SJCRH30 (cell line): ENCODE measurements at places on chromosomes 5 and 9. TPM values are rescaled to one million over a fixed set of nuclear protein-coding genes. Genes with fewer than 3 reads are reported as not detected.

Gene NUTM2G
- total RNA-seq: 0.42 TPM in 1 of 2 replicates, not detected in the other

Gene GCNT4
- 0.02 and 0.05 TPM in 2 replicates for total RNA-seq

Gene NR5A1
- total RNA-seq: not detected in 2 replicates

Gene TRUB2
- 30.2 and 36.9 TPM in 2 replicates for total RNA-seq

Gene GOLPH3
- total RNA-seq: 70.4 and 74.6 TPM in 2 replicates

Gene ZNF354C
- 14.9 and 15.8 TPM in 2 replicates for total RNA-seq

DNA sequence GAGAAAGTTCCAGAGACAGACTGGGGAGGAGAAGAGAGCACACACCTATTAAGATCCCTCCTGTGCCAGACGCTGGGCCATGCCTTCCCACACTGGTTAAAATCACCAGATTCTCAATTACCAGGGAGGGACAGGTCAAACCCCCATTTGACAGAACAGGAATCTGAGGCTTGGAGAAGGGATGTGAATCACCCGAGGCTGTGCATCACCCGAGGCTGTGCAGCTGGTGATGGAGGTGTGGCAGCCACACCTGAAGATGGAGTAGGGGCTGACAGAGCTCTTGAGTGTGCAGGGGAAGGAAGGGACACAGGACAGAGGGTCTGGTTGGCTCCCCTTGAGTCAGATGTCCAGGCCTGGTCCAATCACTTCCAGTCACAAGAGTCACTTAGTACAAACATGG, 70.6 kb downstream of the LMX1B start:
- H3K4me1 ChIP-seq: no peaks in the 10 kb centered on the region
- H3K27me3 ChIP-seq: no peaks in the 10 kb centered on the region
- no peaks in the 10 kb centered on the region for H3K36me3 ChIP-seq
- no peak overlapping the region for H3K27ac ChIP-seq

- peaks cover 38% of the 10 kb centered on the region for H3K4me1 ChIP-seq
- no peaks in the 10 kb centered on the region for H3K27me3 ChIP-seq
- no peak for DNase-seq
These were observed 18.7 kb downstream of the ADAMTSL1 start for GRCh38 chr9:18492612-18493011.

- H3K4me1 ChIP-seq: no peaks in the 10 kb centered on the region
- H3K4me3 ChIP-seq: no peak overlapping the region
- H3K27ac ChIP-seq: no peak overlapping the region
- no peaks in the 10 kb centered on the region for H3K36me3 ChIP-seq
- peak; percentile 10 for DNase-seq
These were observed 270.2 kb downstream of the ELAVL2 start for GRCh38 chr9:23555851-23556250.

DNA sequence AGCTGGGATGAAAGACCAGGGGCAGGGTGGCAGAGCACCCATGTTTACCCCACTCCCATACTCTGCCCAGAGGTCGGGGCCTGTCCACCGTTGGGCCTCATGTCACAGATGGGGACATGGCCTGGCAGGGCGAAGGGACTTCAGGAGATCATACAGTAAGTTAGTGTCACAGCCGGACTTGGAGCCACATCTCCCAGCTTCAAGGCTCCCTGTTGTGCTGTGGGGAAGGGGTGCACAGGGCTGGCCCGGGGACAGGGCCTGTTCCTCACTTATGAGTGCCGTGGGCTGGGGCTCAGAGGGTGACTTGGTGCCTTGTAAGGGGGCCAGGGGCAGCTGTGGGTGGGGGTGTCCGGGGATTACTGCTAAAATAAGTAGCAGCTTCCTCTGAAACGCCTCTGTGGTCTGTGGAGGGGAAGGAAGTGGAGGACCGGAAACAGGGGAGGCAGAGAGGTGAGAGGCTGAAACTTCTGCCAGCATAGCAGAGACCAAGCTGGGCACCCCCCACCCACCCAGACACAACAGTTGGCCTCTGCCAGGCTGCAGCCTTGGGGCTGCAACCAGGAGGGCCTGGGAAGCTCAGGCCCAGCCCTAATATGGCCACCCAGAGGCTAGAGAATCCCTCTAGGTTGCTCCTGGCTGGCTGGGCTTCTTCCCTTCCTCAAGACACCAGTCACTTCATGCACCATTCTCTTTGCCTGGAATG, 41.1 kb upstream of the NEK6 start:
- DNase-seq: no peak
- H3K36me3 ChIP-seq: no peaks in the 10 kb centered on the region
- H3K4me1 ChIP-seq: no peaks in the 10 kb centered on the region
- H3K27me3 ChIP-seq: no peaks in the 10 kb centered on the region
- H3K27ac ChIP-seq: no peak overlapping the region
- H3K4me3 ChIP-seq: no peak overlapping the region

- H3K4me1 ChIP-seq: no peaks in the 10 kb centered on the region
- H3K27me3 ChIP-seq: no peaks in the 10 kb centered on the region
- no peak for DNase-seq
These were observed 439.3 kb downstream of the DTWD2 start for GRCh38 chr5:118548761-118549720.

DNA sequence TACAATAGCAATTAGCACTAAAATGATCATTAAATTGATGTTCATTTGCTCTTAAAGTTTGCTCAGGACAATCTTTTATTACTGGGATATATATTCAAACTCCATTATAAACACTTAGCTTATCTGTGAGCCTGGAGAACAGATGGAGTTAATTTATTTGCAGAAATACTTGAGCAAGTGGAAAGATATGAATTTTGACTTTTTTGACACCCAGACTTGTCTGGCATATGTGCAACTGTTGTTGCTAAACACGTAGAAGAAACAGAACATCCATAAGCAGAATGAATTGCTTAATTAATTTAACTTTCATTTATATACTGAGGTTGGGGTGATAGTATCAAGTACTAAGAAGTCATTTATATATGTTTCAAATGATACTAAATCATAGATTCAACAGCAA, 820.7 kb upstream of the TYRP1 start:
- H3K4me1 ChIP-seq: no peaks in the 10 kb centered on the region
- H3K36me3 ChIP-seq: no peaks in the 10 kb centered on the region

DNA sequence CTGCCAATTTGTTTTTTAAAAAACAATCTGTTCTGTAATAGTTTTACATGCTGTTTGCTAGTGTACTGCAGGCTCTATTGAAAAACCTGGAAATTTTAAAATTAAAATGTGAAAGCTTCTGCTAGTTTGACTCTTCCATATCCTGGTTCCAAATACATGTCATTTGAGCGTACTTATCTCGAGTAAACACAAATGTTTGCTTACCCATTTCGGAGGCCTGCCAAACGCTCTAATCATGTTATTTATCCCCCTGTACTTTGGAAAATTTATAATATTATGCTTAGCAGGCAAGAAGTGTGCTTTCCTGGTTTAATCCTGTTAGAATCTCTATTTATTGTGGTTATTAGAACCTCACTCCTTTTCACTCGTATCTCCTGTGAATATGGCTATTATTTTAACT, 476.8 kb upstream of the CYLC2 start:
- H3K4me3 ChIP-seq: no peak overlapping the region
- no peak overlapping the region for H3K27ac ChIP-seq

DNA sequence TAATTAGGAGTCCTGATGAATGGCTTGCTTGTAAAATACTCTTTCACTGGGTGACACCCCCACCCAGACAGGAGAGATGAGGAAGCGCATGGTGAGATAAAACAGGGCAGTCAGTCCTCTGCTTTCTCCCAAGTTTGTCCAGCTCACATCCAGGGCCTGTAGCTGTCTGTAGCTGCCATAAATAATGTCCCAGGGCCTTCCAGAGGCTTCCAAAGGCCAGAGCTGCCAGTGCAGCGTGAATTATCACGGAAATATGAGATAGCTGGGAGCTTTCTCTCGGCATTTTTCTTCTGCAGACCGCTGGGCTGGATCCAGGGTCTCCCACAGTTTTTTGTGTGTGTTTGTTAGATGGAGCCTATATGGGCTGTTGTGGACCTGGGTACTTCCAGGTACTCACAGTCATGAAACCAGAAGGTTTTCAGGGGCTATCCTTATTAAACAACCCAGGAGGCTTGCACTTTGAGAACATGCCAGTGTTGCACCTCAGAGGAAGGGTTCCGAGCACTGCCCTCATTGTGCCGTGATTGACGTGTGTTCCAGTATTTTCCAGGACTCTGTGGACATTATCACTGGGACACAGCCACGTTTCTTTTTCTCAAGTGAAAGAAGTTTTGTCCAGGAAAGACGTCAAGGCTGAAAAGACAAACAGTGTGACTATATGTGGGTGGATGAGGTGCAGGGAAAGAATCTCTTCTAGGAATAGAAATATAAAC, 117.5 kb downstream of the FGF1 start:
- no peak overlapping the region for H3K4me3 ChIP-seq
- H3K27me3 ChIP-seq: no peaks in the 10 kb centered on the region
- no peaks in the 10 kb centered on the region for H3K4me1 ChIP-seq
- H3K36me3 ChIP-seq: no peaks in the 10 kb centered on the region
- DNase-seq: no peak
- H3K27ac ChIP-seq: no peak overlapping the region

DNA sequence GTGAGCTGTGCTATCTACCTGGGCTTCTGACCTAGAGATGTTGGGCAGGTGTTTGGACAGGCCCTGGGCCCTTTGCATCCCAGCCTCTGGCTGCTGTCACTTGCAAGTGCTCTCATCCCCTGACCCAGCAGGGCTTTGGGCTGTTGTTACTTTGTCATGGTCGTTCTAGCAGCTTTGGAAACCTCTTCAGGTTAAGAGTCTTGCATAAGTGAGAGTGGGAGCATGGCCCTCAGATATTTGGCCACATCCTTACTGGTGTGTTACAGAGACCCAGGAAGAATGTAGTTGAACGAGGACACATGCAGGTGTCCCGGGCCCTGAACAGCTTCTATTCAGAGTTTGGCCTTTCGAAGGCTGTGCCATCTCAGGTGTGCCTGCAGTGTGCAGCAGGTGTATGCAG, 4.5 kb downstream of the TENT4A start:
- no peak for DNase-seq
- no peaks in the 10 kb centered on the region for H3K36me3 ChIP-seq
- H3K4me1 ChIP-seq: no peaks in the 10 kb centered on the region
- H3K4me3 ChIP-seq: no peak overlapping the region
- H3K27ac ChIP-seq: no peak overlapping the region

GRCh38 chr5:178186427-178186826, 744 bp downstream of the GMCL2 start:
- no peak overlapping the region for H3K27ac ChIP-seq
- no peaks in the 10 kb centered on the region for H3K4me1 ChIP-seq
- H3K36me3 ChIP-seq: no peaks in the 10 kb centered on the region

GRCh38 chr9:132983491-132984201, 5.2 kb downstream of the GFI1B start:
- peaks cover 79% of the 10 kb centered on the region for H3K27me3 ChIP-seq
- H3K27ac ChIP-seq: no peak overlapping the region
- no peaks in the 10 kb centered on the region for H3K36me3 ChIP-seq
- H3K4me1 ChIP-seq: peaks cover 11% of the 10 kb centered on the region; the same call in 1 of the 2 replicates

DNA sequence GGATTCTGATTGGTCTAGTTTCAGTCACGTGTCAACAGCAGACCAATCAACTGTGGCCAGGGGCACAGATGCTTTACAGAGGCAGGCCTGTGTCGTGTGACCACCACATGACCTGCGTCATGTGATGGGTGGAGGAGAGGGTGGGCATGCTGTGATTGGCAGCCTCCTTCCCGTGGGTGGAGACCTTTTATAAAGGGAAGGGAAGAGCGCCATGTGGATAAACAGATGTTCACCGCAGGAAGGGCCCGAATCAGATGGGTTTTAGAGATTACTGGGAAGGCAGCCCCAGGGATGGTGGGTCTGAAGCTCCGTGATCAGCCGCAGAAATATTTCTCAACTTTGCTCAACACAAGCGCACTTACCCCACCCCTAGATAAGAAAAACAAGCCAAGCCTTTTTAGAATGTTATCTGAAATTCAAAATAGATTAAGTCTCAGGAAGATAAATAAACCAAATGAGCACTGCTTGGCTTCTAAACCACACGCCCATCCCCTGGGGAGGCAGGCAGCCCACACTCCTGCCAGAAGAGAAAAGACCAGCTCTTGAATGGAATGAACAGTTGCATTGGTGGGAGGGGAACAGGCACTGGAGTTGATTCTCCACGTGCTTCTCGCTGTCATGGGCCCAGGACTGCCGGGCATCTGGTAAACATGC, 43.6 kb downstream of the ROPN1L start:
- peak overlapping the region; percentile 28 for H3K4me3 ChIP-seq
- H3K27ac ChIP-seq: peak overlapping the region; percentile 65
- no peaks in the 10 kb centered on the region for H3K36me3 ChIP-seq

GRCh38 chr5:149271195-149271715, 404 bp upstream of the AFAP1L1 start:
- DNase-seq: no peak
- H3K27ac ChIP-seq: no peak overlapping the region
- H3K4me1 ChIP-seq: no peaks in the 10 kb centered on the region
- peak overlapping the region; percentile 56 for H3K4me3 ChIP-seq
- H3K27me3 ChIP-seq: peaks cover 7% of the 10 kb centered on the region; the same call in 1 of the 2 replicates

GRCh38 chr5:68433923-68434879, 218.6 kb downstream of the PIK3R1 start:
- peak; percentile 53 for DNase-seq
- H3K27me3 ChIP-seq: no peaks in the 10 kb centered on the region
- H3K27ac ChIP-seq: peak overlapping the region; percentile 27; the same call in 1 of the 2 replicates
- H3K36me3 ChIP-seq: no peaks in the 10 kb centered on the region

GRCh38 chr5:13731121-13731628, 213.3 kb downstream of the DNAH5 start:
- no peaks in the 10 kb centered on the region for H3K36me3 ChIP-seq
- H3K4me3 ChIP-seq: no peak overlapping the region
- no peak overlapping the region for H3K27ac ChIP-seq

- H3K36me3 ChIP-seq: no peaks in the 10 kb centered on the region
- no peaks in the 10 kb centered on the region for H3K27me3 ChIP-seq
- no peak overlapping the region for H3K27ac ChIP-seq
These were observed 72.1 kb upstream of the HSPB3 start for GRCh38 chr5:54383225-54383901.

DNA sequence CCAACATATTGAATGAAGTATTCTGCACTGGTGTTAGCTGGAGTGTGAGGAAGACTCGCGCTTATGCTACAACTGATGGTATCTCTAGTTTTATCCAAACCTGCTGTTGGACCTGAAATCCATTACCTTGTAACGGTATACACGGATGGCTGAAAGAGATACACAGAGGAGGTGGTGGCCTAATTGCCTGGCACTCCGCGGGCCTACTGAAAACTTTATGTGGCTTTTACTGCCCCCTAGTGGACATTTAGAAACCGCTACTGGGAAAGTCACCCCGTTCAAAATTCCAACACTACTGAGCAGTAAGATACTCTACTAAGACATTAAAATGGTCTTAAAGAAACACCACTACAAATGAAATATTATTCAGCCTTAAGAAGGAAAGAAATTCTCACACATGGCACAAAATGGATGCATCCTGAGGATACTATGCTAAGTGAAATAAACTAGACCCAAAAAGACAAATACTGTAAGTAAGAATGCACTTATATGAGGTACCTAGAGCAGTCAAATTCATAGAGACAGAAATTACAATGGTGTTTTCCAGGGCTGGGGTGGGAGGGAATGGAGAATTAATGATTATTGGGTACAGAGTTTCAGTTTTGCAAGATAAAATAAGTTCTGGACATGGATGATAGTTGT, 100.4 kb downstream of the TTLL11 start:
- peak; percentile 89 for DNase-seq
- no peaks in the 10 kb centered on the region for H3K36me3 ChIP-seq
- H3K4me1 ChIP-seq: no peaks in the 10 kb centered on the region
- H3K27me3 ChIP-seq: no peaks in the 10 kb centered on the region
- no peak overlapping the region for H3K4me3 ChIP-seq
- no peak overlapping the region for H3K27ac ChIP-seq

- H3K27ac ChIP-seq: no peak overlapping the region
- H3K36me3 ChIP-seq: no peaks in the 10 kb centered on the region
- DNase-seq: peak; percentile 36
- H3K27me3 ChIP-seq: no peaks in the 10 kb centered on the region
- no peak overlapping the region for H3K4me3 ChIP-seq
These were observed 208.9 kb downstream of the TRIO start for GRCh38 chr5:14351845-14352712.
